ENCODE measurements at places on chromosomes 6 and 20.

GRCh38 chr6:85193339-85193738 is 256.5 kb upstream of the NT5E start:
- no peak for DNase-seq

DNA sequence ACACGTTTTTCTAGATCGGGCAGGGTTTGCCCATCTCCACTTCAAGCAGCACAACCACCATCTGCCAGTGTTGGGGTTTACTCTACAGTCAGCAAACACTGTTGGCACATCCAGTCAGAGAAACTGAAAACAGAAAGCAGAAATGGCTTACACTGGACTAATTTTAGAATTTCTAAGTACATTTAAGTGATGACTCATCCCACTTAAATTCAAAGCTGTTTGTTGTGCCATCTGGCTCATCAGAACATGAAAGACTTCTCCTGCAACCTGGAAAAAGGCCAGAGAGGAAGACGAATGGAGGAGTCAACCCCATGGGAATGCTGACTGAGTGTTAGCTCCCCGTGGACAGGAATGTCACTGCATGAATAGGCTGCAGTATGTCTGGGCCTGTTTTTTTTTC is 21.8 kb downstream of the FAM209B start:
- no peak for DNase-seq

DNA sequence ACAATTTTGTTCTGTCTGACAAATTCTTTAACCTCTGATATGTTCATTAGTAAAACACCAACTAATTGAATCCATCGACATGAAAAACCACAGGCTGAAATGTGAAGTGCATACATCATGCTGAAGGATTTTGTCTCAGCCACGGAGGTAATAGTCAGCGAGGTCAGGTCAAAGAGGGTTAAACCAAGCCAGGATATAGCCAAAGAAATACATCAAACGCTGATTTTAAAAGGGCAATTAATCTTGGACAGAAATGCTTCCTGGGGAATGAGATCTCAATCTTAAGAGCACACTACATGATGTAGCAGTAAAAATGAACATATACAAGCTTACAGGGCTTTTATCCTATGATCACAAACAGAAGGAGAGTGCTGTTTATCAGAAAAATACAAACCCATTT is 106.7 kb downstream of the PRDM1 start:
- no peak for DNase-seq

GRCh38 chr6:1613688-1614447 is 4.2 kb downstream of the FOXC1 start:
- no peak for DNase-seq

DNA sequence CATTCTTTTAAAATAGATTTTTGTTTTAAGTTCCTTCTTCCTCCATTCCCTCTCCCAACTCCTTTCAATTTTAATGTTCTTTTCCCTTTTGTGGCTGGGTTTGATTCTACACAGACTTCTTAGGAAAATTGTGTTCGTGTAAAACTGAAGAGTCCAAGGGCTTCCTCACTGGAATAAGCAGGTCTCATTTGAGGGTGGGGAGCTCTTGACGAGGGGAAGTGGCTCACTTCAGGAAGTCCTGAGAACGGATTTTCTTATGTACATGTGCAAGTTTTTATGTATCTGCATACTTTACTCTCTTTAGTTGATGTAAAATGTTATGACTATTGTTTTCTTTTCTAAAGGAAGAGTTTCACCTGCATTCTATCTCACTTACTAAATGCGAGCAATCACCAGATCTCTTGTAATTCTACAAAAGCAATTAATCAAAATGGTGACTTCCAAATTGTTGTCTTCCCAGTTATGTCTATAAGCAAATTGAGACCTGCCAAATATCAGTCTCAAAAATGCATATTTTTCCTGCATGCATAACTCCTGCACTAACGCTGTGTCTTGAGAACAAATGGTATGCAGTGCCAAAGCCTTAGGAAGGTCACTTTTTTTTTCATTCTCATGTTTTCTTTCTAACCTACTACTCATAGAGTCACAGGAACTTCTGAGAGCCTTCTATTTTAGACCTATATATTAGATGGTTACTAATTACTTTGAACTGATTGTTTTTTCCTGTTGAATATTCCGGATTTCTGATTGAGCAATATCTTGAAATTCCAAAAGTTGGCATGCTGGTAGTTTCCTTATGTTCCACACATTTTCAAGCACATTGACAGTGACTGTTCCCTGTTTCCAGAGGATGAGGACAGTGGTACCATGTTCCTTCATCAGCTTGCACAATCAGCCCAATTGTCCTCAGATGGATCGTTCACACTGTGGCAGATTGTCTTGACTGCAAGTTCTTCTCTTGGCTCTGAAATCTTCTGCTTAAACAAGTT is 251.9 kb upstream of the PRDM1 start:
- no peak for DNase-seq

- DNase-seq = no peak
These were observed 57.1 kb downstream of the OGFRL1 start for GRCh38 chr6:71345476-71346333.

DNA sequence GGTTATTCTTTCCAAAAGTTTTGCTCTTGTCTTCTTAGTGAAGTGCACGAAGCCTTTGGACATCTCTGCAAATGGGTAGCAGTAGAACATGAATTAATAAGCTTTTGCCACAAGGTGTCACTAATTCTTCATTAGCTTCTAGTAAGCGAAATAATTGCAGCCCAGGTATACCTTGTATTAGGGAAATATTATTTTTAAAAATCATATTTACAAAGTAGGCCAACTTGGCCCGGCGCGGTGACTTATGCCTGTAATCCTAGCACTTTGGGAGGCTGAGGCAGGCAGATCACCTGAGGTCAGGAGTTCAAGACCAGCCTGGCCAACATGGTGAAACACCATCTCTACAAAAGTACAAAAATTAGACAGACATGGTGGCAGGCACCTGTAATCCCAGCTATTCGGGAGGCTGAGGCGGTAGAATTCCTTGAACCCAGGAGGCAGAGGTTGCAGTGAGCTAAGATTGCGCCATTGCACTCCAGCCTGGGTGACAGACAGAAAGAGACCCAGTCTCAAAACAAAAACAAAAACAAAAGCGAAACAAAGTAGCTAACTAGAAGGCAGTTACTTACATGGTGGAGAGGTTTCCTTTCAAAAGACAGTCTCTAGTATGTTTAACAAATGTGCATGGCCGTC is 8.8 kb upstream of the RSPH3 start:
- DNase-seq = no peak

- DNase-seq = no peak
These were observed 152.2 kb downstream of the SLC16A10 start for GRCh38 chr6:111239461-111239860.

DNA sequence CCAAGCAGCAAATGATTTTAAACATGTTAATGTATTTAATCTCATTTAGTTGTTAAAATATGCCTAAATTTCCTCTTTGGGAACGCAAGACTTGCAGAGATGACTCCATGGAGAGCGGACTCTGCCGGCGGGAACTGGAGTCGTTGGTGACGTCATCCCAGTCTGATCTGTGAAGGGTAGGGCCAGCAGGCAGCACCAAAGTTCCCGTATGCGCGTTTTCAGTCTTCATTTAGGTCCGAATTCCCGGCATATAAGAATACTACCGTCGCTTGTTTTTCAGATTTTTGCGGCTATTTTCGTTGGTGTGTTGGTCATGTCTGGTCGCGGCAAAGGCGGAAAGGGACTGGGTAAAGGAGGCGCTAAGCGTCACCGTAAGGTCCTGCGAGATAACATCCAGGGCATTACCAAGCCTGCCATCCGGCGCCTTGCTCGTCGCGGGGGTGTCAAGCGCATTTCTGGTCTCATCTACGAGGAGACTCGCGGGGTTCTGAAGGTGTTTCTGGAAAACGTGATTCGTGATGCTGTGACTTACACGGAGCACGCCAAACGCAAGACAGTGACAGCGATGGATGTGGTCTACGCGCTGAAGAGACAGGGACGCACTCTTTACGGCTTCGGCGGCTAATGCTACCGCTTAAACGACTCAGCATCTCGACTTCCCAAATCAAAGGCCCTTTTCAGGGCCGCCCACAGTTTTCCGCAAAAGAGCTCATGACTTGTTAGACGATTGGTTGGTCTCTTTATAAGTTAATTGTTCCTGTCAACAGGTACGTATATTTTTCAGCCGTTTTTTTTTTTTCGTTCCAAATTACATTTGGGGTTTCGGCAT is 117.3 kb downstream of the HFE start:
- DNase-seq = peak; percentile 98

DNA sequence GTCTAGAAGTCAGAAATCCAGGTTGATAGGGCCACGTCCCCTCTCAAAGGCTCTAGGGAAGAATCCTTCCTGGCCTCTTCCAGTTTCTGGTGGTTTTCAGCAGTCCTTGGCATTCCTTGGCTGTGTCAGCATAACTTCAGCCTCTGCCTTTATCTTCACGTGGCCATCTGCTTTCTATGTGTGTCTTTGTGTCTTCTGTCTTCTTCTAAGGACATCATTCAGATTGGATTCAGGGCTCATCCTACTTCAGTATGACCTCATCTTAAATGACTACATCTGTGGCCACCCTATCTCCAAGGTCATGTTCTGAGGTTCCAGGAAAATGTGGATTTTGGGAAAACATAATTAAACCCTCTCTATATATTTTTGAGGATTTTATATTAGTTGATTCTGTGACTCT is 23.0 kb downstream of the C6orf89 start:
- no peak for DNase-seq

DNA sequence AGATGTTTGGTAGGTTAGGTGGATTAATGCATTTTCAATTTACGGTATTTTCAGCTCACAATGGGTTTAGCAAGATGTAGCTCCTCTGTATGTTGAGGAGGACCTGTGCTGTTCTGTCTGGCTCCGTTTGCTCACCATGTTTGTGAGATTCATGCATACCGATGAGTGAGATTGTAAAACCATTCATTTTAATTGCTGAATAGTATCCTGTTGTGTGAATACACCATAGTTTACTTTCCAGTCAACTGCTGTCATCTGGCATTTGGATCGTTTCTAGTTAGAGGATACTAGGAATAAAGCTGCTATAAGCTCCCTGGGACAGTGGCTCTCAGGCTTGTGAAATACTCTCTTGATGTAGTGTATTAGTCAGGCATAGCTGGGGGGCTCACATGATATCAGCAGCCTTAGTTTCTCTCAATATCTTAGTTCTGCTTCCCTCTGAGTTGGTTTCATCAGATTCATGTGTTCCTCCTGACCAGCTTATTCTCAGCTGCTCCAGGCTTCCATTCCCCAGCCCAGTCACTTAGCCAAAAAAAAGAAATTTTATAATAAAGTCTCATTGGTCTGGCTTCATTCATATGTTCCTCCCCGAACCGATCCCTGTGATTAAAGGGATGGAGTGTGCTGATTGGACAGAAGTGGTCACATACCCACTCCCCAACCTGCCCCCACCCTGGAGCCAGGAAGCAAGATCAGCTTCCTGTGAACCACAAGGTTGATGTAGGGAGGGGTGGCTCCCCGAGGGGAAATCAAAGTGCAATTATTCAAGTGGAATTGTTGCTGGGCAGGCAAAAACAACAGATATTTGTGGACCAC is 10.9 kb upstream of the B4GALT5 start:
- DNase-seq = peak; percentile 70

- no peak for DNase-seq
These were observed 789.5 kb downstream of the DHX35 start for GRCh38 chr20:39751557-39752137.

DNA sequence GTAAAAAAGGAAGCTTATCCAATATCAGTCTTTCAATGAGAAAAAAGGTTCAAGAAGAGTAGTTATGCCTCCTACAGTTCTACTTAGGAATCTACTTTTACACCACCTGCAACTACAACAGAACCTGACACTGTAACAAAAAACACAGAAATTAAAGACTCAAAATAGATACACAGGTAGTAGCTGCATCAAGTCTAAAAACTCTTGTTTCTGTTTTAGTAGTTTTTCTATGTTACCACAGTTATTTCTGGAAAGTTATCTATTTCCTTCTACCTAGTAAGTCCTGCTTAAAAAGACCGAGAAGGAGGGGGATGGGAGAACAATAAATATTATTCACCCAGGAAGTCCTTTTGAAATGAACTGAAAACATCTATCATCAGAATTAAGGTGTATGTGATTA is 52.5 kb downstream of the ATG5 start:
- DNase-seq = no peak

- no peak for DNase-seq
These were observed 11.4 kb downstream of the SLC2A4RG start for GRCh38 chr20:63750807-63751470.

DNA sequence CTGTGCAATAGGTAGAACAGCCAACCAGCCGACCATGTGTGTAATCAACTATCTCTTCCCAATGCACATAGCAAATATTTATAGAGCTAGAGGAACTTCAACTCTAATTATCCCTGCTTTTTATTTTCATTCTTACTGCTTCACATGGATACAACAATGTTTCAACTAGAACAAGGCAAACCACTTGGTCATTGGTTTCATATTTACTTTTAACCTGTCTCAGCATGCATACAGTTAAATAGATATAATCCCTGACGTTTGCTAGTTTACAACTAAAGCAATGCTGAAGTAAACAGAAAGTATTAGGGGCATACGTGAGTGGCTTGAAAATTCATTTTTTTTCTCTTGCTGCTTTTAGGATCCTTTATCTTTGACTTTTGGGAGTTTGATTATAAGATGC is 318.5 kb upstream of the MAP3K7 start:
- DNase-seq = no peak
